ENCODE measurements at places on chromosomes 16 and 17.
A peak's percentile ranks its signal among the peaks of the same experiment; 100 is the strongest.

GRCh38 chr16:35687071-35687470, 2227.7 kb downstream of the TP53TG3F start:
- DNase-seq = no peak

- no peak for DNase-seq
Observed at GRCh38 chr17:6517062-6517461, 39.3 kb downstream of the PITPNM3 start.

DNA sequence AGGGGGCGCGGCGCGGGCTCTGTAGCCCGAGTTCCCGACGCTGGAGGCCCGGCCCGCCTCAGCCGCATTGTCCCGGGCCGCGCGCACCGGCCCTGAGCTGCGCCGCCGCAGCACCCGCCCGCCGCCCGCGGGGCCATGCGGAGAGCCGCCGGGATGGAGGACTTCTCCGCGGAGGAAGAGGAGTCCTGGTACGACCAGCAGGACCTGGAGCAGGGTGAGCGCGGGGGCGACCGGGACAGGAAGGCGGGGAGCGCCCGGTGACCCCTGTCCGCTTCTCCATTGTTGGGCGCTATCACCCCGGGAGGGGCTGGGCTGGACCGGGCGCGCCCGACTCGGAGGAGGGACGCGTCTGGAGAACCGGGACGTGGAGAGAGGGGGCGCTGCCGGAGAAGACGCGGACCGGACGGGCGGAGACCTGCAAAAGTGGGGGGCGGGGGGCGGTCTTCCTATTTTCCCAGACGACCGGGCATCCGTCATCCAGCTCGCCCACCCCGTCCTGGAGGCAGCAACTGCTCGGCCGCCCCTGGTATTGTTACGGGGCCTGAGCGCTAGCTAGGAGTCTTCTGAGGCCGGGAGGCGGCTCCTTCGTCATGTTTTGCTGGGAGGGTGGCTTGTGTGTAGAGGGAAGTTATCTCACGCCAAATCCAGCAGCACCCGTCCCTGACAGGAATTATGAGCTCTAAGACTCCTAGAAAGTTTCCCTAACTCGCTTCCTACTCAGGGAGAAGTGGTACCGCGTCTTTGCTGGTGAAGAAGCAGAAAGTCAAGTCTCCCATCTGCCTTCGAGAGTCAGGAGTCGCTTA, 678 bp downstream of the CDR2L start:
- peak; percentile 28 for DNase-seq

DNA sequence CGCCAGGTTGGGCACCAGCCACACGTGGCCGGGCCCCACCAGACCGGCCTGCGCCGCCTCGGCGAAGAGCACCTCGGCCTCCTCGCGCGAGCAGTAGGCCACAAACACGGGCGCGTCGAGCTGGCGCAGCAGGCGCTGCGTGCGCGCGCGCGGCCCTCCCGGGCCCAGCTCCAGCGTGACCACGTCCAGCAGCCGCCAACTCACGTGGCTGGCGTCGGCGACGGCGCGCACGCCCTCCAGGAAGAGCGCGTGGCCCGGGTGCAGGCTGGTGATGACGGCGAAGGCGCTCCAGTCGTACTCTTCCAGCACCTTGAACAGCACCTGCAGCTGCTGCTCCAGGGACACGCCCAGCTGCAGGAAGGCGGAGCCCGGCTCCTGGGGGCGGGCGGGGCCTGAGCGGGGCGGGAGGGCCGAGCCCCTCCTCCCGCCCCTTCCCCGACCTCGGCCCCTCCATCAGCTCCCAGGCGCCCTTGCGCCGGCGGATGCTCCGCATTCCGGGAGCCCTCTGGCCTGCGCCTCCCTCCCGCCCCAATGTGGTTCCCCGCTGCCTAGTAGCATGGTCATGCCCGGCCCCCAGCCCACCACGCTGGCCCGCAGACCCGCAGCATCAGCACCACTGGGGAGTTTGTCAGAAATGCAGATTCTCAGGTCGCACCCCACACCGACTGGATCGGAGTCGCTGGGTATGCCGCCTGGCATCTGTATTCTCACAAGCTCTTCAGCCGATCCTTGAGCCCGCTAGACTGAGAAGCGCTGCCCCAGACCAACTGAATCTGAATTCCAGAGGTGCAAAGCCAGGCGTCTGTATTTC, 7.2 kb downstream of the GRIN2C start:
- peak; percentile 81 for DNase-seq

DNA sequence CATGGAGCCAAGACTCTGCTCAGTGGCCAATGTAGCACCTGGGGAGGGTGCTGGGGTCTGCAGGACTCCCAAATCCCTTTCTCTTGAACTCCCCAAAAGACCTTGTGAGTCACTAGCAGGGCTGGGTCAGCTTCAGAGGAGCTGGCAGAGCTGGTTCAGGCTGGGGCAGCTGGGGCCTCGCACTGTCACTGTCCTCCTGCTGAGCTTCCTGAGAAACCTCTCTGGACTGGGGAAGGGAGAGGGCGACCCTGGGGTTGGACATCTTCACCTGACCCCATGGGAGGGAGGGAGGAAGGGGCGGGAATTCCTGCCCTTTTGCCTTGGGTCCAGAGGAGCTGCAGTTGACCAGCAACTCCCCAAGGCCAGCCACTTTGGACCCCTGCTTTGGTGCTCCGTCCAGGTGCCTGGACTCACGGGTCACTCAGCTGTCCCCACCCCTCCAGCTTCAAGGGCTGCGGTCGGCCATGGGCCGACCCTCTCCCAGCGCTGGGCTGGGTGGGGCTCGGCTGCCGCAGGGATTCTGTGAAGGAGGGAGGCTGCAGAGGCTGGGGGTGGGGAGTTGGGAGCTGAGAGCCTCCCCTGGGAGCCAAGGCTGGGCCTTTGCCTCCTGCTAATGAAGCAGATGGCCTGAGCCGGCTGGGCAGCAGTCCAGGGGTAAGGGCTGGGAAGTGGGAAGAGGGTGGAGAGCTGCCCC, 9.2 kb downstream of the FMNL1 start:
- no peak for DNase-seq

GRCh38 chr17:34300652-34301370, 15.3 kb downstream of the CCL11 start:
- no peak for DNase-seq

GRCh38 chr16:77376358-77376757, 58.5 kb downstream of the ADAMTS18 start:
- peak; percentile 15 for DNase-seq

GRCh38 chr17:50467855-50468303, 801 bp downstream of the CHAD start:
- no peak for DNase-seq

DNA sequence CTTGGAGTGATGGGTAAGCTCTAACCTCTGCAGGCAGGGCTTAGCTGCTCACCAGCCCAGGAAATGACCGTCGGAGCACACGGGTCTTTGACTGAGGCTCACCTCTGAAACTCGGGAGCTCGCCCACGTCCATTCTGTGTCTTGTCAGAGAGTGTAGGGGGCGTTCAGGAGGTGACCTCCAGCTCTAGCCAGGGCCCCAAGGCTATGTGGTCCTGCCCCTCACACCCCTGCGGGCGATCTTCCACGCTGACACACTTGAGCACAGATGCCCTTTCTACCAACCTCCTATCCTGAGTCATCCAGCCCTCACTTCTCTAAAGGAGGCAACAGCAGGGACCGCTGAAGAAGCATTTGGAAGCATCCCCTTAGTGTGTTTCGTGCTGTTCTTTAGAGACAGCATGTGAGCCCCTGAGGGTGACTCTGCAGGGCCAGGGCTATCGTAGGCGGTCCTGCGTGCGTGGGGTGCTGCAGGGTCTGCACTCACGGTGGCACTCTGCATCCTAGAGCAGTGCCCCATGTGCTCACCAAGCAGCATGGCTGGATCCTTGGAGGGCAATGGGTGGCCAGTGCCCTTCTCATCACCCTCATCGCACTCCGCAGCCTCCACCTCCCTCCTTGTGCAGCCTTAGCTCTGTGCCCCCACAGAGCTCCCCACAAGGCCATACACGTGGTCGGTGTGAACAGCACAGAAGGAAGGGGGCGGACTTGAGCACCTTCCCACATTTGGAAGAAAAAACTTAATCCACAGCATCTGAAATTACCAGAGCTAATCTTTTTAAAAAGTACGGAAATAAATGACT, 33.8 kb downstream of the SLC47A1 start:
- DNase-seq = no peak

GRCh38 chr17:144936-145670, 7.7 kb downstream of the SCGB1C2 start:
- no peak for DNase-seq

- no peak for DNase-seq
Observed at GRCh38 chr16:23607726-23608125, 11.6 kb upstream of the NDUFAB1 start.

DNA sequence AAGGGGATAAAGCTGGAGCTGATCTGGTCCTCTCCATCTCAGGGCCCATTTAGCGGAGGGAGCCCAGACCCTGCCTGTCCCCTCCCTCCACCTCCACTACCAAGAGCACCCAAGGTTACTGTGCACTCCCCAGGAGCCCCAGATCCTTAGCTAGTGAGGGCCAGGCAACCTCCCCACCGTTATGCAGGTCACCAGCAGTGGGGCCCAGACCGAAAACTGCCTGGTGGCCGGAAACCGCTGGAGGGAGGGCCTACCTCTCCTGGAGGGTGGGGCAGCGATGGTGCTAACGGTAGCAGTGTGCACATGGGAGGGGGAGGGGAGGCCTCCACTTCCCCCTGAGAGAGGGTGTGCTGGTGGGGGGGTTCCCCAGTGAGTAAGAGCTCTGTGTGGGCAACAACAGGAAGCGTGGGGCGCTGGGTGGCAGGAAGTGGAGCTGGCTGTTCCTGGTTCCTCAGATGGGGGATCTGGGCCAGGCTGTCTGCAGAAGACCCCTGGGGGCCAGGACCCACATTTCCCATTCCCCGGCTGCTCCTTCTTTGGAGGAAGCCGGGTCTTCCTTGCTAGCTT, 4.4 kb downstream of the FMNL1 start:
- DNase-seq = peak; percentile 99

DNA sequence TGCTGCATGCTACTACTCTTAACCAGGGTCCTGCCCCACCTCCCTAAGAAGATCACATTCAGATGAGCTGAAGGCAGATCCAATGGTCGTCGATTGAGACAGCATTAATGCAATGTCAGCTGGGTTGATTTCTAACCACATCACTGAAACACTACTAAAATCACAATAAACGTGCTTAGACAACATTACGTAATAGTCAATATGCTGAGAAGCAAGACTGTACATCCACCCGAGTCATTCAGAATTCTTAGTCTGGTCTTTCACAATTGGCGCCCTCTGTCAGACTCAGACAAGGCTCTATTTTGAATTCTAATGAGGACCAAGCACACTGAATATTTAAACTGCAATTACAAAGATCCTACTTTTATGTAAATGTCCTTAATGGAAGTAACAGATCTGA, 205.2 kb downstream of the STX8 start:
- DNase-seq = no peak

- DNase-seq = no peak
Observed at GRCh38 chr16:65200156-65200773, 78.4 kb upstream of the CDH11 start.

Measured in CD4-positive, alpha-beta T cell treated with Interleukin-6 for 4 hours (primary cell).